Inflammatory macrophage (primary cell): ENCODE measurements at places on chromosomes 1 and 21.

GRCh38 chr1:231724876-231725647, 98.5 kb downstream of the DISC1 start:
- peak; percentile 59 for DNase-seq

- peak; percentile 20 for DNase-seq
These were observed at the start of gene SPATC1L for GRCh38 chr21:46183910-46184624. TSS of gene SPATC1L (minus strand) at chr21:46184459. CDS start at chr21:46182816, 1,643 bp downstream.

DNA sequence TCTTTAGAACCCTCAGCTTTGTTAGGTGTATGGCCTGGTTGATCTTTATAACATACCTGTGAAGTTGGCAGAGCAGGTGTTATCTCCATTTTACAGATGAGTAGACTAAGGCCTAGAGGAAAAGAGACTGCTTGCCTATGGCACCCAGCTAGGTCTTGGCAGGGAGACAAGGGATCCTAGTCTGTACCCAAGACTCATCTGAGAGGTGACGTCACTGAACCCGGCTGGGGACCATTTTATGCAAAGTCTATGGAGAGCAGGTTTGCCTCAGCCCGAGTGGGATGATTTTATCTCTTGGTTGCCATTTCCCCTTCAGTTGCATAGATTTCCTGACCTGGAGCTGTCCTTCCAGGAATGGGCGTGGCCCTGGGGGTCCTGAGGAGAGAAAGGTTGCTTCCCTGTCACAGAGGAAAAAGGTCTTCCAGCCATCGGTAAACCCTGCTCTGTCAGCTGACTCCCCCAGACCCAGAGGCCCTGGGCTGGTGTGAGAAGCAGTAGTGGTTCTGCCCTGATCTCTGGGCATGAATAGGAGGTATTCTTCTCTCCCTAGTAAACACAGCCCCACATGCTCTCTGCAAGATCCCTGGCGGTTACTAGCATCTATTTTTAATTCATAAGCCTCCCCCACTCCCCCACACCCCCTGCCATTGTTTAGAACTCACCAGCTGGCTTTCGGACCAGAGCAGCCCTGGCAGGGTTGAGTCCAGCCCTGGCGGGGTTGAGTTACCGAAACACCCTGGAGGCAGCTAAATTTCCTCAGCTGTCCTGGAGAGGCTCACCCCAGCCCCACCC, 19.6 kb downstream of the TMCC2 start:
- no peak for DNase-seq

DNA sequence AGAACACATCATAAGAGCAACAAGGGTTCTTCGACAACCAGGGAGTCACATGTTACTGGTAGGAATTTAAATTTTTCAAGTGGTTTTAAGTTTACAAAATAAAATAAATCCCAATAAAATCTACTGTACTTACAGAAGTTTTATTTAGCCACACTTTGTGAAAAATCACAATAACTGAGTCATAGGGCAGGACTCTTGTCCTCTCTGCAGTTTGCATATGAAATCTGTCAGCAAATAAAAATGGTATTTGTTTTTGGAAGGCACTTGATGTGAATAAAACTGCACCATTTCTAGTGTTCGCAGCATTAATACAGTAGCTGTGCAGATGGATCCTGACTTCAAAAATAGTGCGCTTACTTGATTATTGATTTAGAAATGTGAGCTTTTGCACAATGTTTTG, 150.4 kb downstream of the LBR start:
- no peak for DNase-seq

DNA sequence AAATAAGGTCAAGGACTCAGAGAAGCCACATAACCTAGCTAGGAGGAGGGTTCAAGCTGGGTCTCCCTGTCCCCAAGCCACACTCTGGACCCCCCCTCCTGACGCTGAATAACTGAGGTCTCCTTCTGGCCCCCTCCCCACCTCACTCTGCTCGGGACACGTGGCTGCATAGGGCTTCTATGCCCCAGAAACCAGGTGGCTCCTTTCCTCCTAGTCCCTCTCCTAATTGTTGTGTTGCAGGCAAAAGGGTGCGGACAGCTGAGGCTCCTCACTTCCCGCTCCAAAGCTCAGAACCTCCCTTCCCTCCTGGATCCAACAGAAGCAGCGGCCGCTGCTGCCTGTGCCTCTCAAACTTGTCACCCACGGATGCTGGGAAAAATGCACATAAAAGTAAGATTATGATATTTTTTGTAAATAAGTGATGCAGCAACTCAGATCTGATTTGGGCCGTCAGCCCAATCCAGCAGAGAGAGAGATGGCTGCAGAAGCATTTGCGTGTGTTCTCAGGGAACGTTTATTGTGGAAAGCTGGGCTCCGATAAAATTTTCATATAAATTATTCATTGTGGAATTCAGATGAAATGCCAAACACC, 40.8 kb upstream of the C1orf174 start:
- DNase-seq, result no peak

- DNase-seq, result no peak
These were observed 55.4 kb downstream of the UBIAD1 start for GRCh38 chr1:11328444-11328843.

DNA sequence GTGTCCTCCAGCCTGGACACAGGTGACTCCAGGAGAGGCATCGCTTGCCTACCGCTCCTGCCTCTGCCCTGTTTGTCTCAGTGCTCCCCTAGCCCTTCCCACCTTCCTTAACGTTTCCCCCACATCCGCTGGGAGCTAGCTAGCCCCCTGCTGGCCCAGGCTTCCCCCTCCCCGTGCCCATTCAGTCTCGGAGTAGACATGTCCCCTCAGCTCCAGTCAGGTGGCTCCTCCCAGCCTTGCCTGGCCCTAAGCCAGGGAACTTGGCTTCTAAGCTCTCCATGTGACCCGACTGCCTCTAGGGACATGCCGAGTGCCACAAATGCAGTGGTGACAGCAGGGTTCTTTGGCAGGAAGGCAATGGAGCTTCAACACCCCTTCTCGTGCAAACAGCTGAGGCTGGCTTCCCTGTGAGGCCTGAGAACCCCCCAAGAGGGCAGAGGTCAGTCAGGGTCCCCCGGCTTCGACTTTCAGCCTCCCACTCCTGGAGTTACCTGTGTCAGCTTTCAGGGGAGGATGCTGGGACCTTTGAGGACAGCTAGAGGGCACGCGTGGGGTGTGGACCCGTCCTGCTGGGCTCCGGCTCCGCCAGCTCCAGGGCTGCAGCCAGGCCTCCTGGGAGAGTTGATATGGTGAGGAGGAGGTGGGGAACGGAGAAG, 16.2 kb downstream of the DRAXIN start:
- DNase-seq, result peak; percentile 64

GRCh38 chr1:85502171-85502570, 37.2 kb upstream of the DDAH1 start:
- DNase-seq, result no peak

DNA sequence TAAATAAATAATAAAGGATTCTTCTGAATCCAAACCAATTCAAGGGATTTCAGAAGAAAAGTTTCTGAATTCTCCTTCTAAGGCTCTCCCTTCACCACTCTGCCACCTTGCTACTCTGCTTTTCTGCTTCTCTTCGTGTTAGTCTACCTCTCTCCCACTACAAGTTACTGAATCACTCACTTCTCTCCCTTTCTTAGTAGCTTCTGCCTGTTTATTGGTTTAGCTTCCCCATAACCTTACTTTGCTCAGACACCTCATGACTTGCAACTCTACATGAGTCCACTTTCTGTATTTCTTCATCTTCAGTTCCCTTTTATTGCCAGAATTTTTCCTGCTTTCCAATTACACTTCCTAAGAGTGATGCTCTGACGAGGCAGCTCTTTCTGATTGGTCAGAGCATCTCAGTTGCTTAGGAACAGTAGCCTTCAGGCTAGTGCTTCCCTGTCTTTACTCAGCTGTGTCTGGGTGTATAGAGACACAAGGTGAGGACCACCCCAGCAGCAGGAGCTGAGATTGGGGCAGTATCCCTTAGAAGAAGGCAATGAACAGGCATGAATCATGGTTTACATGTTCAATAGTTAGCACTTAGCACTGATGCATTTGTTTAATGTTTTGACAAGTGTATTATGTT, 144.6 kb downstream of the SLC30A10 start:
- no peak for DNase-seq

DNA sequence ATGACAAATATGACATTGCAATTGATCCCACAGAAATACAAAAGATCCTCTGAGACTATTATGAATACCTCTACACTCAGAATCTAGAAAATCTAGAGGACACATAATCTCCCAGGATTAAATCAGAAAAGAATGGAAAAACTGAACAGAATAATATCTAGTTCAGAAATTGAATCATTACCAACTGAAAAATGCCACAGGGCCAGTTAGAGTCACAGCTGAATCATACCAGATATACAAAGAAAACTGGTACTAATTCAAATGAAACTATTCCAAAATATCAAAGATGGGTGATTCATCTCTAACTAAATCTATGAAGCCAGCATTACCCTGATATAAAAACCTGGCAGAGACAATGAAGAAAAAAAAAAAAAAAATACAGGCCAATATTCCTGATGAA, 149.3 kb downstream of the BRINP3 start:
- no peak for DNase-seq

DNA sequence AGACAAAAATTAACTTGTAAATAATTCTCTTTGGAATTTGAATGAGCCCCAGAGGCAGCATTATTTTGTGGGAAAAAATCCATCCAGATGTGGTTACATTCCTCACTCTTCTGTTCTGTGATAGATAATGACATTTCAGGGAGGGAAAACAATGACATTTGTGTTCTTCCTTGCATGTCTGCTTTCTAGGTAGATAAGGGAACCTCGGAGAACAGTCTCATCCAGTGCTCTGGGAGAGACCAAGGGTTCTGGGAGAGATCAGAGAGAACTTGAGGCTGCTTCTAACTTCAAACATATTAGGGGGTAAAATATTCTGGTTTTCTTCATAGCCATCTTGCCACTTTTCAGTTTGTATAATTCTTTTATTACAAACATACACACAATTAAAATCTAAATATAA, 269.2 kb downstream of the NEGR1 start:
- DNase-seq, result no peak

DNA sequence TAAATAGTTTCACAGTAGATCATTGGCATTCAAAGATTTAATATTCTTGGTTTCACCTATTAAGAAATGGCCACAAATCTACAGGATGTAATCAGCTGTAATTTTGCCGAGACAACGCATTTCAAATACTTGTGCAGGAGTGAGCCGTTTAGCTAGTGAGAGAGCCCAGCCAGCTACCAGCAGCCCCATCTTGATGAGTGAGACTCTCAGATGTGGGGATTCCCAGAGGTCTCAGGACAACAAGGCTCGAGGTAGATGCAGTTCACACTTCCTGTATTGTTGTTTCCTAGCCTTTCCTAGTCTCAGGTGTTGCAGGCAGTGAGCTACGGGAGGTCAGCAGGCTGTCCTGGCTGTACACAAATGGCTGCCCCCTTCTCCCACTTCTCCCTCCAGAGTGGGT, 108.6 kb downstream of the PBX1 start:
- no peak for DNase-seq

GRCh38 chr1:82185084-82185483, 384.4 kb downstream of the ADGRL2 start:
- DNase-seq, result no peak

- no peak for DNase-seq
These were observed 72.6 kb downstream of the RASAL2 start for GRCh38 chr1:178166429-178167024.

DNA sequence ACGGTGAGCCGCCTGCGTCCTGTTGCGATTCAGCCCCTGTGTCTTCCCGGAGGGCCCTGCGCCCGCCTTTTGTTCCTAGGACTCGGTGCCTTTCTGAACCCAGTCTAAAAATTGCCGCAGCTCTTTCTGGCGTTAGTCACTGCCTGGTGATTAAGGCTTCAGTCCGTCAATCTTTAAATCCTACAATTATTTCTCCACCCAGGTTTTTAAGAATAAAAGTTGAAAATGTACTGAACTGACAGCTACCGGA, 16.2 kb upstream of the PDXK start:
- DNase-seq, result no peak

- no peak for DNase-seq
These were observed 52.4 kb downstream of the CDC42BPA start for GRCh38 chr1:227265891-227266290.

DNA sequence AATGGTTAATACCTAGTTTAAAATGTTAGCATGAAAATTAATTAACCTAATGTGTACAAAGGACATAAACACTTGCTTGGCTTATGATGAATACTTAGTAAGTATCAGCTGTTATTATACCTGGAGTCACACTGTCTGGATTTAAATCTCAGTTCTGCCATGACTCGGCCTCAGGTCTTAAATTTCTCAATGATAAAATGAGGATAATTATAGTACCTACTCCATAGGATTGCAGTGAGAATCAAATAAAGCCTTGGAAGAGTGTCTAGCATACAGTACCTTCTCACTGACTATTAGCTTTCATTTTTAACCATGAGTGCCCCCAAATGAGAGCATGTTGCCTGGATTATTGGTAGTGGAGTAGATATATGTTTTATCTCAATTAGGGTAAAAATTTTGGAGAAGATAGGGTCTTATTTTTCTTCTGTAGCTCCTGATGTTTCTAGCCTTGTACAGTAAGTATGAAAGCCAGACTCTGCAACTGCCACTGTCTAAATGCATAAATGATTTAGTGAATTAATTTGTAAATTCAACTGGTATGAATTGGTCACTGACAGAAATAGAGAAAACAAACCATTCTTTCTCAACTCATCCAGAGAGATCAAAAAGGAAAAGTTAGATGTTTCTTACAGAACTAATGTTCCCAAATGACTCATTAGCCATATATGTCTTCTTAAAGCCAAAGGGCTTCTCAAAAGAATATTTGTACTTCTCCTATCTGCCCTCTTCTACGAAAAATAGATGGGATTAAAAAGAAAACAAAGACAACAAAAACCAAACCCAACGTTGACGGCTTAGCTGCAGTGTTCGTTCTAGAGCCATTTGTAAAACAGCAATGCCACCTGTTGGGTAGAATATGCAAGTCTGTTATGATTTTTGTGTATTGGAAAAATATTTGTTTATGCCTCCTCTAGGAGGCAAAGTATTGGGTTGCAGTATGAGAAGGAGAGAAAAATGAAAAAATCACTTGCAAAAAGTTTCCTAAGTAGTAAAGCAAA, 53.8 kb upstream of the MROH9 start:
- peak; percentile 10 for DNase-seq

- DNase-seq, result peak; percentile 29
These were observed 100.4 kb downstream of the SPATA6 start for GRCh38 chr1:48371598-48371997.

DNA sequence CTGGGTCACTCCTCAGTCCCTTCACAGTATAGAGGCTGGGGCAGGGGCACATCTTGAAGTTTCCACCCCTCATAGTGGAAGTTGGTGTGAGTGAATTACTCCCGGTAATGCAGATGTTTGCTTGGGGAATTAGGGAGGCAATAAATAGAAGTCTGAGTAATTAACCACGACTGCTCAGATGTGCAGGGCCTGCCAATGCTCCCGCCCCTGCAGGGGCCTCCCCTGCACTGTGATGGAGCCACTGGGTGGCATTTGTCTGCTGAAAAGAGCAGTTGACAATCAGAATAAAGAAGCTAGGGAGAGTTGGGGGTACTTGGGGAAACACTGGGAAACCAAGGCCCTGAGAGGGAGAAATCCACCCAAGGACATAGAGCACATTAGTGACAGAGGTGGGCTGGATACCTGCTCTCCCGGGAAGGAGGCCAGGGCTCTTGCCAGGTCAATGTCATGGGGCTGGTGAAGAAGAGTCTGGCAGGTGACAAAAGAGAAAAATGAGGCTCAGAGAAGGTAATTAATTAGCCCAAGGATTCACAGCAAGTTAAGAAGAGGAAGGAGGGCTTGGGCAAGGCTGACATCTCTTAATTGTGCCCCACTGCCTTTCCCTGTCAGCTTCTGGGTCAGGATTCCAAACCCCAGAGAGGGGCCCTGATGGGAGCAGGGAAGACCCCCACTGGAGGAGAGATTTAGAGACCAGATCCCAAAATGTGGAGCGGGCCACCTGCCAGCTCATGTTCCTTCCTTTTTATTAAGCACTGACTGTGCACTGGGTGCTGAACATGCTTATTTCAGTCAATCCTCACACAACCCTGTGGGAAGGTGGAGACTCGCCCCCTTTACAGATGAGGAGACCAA, 436.2 kb downstream of the MATN1 start:
- DNase-seq, result no peak

- no peak for DNase-seq
These were observed 161.7 kb downstream of the PBX1 start for GRCh38 chr1:164720440-164721227.
